Epithelial cell of esophagus (primary cell): ENCODE measurements at places on chromosomes 4 and X.

DNA sequence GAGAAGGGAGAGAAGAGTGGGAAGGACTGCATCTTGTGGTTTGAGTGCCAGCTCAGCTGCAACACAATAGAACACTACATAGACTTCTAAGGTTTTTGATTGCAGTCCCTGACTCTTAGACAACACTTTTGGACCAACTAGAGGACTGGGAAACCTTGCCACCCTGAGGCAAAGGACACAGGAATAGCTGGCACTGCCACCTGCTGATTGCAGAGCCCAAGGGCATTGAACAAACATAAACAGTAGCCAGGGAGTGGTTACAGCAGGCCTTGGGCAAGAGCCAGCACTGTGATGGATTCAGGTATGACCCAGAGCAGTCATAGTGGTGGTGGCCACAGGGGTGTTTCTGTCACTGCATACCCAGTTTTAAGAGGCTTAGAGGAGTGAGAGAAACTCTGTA, 72.5 kb upstream of the CXorf51A start:
- DNase-seq, result no peak

DNA sequence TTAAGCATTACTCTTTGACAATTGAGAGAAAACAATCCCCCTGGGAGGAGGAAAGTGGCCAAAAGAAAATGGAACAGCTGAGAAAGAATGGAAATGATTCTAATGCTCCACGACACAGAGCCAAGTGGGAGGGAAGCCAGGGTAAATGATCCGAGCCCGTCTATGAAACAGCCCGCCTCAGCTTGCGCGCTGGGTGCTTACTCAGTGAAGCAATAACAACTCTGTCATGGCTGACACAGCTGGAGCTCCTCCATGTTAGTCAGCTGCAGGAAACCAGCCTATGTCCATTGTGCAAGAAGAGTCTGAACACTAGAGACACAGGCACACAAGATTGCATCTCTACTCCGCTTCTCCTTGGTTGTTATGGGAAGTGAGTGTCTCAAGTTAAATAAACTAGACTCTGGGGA, 19.3 kb downstream of the NOA1 start:
- DNase-seq, result peak; percentile 97

GRCh38 chr4:118758293-118758692, 73.1 kb downstream of the METTL14 start:
- DNase-seq, result no peak

DNA sequence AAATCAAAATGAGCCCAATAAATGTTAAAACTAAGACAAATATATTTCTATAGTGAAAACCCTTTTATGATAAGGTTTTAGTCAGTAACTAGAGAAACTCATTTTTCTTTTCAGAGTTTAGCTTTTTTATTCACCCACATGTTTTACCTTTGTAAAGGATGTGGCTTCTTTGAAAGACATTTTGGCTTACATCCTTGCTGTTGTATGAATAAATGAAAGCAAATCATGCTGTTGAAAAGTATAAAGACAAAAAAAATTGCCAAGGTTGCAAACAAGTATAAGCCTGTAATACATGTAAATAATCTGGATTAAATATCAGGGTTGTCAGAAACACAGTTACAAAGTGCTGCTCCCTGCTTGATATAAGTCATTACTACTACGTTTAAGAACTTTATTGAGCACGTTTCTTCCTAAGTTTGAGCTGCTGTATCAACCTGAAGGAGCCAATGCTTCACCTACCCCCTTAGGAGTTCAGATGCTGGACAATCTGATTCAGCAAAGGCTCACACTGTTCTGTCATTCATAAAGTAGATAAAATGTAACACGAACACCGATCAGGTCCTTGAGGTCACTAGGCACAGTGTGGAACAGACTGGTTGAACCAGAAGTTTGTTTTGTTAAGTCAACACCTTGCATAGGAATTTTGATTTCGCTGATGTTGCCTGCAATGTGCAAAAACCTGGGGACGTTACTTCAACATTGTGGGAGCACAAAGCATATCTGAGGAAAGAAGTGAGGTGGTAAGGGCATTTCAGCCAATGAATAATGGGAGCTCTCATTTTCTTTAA, 321.2 kb upstream of the BMP3 start:
- DNase-seq, result peak; percentile 42

GRCh38 chr4:123816462-123816861, 419.9 kb downstream of the SPRY1 start:
- no peak for DNase-seq

GRCh38 chr4:151420250-151420807, 11.4 kb downstream of the FHIP1A start:
- DNase-seq, result no peak

DNA sequence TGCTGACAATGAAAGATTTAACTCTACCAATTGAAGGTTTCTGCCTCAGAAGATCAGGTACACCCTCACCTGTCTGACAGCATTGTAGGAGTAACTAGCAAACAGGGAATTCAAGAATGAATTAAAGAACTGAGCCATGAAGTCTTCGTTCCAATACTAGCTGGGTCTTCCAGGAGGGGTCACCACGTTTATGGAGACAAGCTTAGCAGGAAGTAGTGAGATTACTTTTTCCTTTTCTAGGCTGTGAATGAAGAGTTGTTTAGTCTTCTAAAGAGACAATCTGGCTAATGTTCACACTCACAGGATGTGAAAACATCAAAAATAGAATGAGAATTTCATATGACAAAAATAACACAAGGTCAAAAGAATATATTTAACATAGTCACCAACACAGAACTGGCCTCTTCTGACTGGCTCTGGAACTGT, 54.9 kb downstream of the REELD1 start:
- no peak for DNase-seq

DNA sequence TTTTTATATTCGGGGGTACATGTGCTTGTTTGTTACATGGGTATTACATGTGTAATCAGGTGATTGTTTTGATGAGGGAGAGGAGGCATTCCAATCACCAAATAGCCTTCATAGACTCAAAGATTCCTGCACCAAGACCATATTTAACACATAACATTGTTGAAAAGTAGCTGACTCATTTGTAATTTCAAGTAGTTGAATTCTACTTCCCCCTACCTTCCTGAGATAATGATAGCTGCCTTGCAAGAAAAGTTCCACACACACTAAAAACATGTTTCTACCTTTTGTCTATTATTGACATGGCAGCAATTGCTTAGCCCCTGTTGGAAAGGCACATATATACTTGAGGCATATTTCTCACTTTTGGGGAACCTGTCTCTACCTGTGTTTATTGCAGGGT, 16.1 kb downstream of the PGAM4 start:
- DNase-seq, result no peak

- peak; percentile 8 for DNase-seq
These were observed 14.3 kb upstream of the PNPLA4 start for GRCh38 chrX:7941390-7942042.

GRCh38 chr4:94304365-94304971, 38.2 kb downstream of the HPGDS start:
- peak; percentile 48 for DNase-seq

- no peak for DNase-seq
These were observed 198.3 kb upstream of the FAT4 start for GRCh38 chr4:125116431-125116830.

DNA sequence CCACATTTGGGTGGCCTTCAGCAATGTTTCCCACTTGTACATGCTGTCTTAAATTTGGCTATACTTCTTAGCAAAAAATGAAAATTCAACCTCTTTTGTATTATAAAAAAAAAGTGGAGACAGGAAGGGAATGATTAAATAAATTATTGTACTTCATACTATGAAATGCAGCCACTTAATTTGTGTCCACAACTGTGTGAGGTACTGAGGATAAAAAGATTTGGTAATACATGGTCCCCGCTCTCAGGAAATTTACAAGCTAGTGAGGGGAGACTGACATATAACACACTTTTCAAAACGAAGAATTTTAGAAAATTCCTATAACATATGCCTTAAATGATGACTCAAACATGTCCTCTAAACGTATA, 105.0 kb downstream of the HNRNPD start:
- DNase-seq, result no peak

DNA sequence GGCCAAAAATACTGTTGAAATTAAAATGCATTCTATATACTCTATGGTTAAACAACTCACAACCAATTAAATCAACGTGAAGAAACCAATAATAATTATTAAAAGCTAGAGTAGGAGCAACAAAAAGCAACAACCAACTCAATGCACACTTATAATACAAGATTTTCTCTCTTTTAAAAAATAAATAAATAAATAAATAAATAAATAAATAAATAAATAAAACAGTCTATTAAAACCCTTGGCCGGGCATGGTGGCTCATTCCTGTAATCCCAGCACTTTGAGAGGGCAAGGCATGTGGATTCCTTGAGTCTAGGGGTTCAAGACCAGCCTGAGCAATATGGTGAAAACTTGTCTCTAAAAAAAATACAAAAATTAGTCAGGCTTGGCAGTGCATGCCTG, 62.7 kb downstream of the ENOX2 start:
- no peak for DNase-seq

GRCh38 chr4:118850488-118851173, 14.7 kb upstream of the SEC24D start:
- DNase-seq, result peak; percentile 33

- no peak for DNase-seq
These were observed 11.8 kb downstream of the CLCN5 start for GRCh38 chrX:49934148-49934547.

GRCh38 chr4:90280954-90281353, 153.8 kb downstream of the CCSER1 start:
- no peak for DNase-seq

- no peak for DNase-seq
These were observed 46.6 kb upstream of the MAMLD1 start for GRCh38 chrX:150316564-150316963.

GRCh38 chr4:40180356-40180755, 16.5 kb upstream of the RHOH start:
- peak; percentile 92 for DNase-seq

GRCh38 chr4:99642725-99643489, 14.7 kb downstream of the C4orf54 start:
- no peak for DNase-seq

- no peak for DNase-seq
These were observed 367.6 kb downstream of the BCOR start for GRCh38 chrX:39729981-39730661.

GRCh38 chrX:155213731-155214130, 2.5 kb upstream of the VBP1 start:
- DNase-seq, result no peak

- no peak for DNase-seq
These were observed 922.0 kb downstream of the NLGN4X start for GRCh38 chrX:5306654-5307121.

GRCh38 chrX:32116047-32116446, 1044.2 kb upstream of the FTHL17 start:
- no peak for DNase-seq

GRCh38 chrX:39891781-39892180, 206.0 kb downstream of the BCOR start:
- peak; percentile 91 for DNase-seq

DNA sequence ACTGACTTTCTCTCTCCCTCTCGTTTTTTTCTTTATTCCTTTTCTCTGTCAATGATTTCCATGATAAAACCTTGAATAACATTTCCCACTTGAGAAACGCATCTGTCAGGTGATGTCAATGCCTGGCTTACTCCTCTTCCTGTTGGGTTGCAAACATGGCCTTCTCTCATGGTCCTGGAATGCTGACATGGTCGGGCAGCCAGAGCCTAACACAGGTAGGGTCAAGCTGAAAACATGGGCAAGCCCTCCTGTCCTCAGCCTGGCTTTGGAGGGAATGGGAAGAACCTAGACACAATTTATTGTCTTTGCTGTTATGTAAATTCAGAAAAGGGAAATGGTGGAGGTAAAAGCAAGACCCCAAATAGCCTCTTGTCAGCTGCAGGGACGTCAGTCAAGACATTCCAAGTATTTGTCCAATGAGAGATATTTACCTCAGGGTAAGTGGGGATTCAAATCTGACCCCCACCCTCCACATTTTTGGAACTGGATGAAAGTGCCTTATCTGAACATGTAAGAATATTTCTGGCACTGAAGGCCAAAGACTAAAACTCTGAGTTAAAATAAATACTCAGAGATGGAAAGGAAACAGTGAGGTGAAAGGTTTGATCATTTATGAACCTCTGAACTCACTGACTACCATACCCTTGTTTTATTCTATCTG, 473.8 kb downstream of the SPRY1 start:
- DNase-seq, result no peak

- no peak for DNase-seq
These were observed 22.4 kb downstream of the TLR2 start for GRCh38 chr4:153706519-153706918.

GRCh38 chr4:167587361-167587760, 353.1 kb upstream of the SPOCK3 start:
- DNase-seq, result peak; percentile 62
